Hippocampal formation (tissue), 2 donors: ENCODE measurements at places on chromosomes 5 and 9.

- DNase-seq, result peak; percentile 17
These were observed at the start of gene GPR150 for GRCh38 chr5:95620030-95620869. TSS of gene GPR150 (plus strand) at chr5:95620087. CDS start at chr5:95620276, 189 bp downstream.

DNA sequence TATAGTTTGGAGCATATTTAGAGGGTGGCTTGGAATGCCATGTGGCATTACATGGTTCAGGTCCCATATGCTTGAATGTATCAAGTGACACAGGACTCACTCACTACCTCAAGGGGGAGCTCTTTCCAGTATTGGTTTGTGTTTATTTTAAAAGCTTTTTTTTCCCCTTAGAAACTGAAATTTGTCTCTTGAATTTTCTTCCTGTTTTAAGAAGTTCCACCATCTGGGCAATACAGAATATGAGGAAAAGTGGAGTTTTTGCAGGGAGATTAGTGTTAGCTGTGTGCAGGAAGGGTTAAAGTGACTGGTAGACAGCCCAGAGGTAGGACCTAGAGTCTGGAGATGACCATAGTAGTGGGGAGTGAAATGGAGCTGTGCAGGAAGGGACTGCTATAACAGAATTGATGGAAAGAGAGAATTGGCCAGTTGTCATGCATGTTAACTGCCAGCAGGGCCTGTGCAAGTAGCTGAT is 36.6 kb downstream of the CTNNA1 start:
- peak; percentile 18 for DNase-seq

DNA sequence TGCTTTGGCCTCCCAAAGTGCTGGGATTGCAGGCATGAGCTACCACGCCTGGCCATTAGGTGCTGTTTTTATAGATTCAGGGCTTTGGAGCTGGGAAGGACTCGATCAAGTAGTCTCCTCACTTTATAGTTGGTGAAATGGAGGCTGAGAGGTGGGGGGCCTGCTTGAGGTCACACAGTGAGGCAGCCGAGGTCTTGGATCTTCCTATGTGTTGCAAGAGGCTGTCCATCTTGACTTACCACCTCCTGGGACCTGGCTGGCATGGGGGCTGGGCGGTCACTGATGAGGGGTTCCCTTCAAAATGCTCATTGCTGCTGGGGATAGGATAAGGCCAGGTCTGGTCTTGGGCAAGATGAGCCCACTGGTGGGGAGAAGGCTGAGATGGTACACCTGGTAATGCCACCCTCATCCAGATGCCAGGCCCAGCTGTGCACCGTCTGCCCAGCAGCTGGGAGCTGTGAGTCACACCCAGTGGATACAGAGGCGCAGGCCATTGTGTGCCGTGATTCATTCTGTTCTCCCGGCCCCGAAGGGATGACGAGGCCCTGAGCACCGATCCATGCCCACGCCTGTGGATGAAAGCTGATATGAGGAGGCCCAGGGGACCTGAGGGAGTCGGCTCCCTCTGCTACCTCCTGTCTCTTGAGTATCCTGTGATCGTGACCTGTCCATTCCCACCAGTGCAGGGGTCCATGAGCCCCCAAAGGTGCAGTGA is 10.5 kb upstream of the NDST1 start:
- DNase-seq, result peak; percentile 58

DNA sequence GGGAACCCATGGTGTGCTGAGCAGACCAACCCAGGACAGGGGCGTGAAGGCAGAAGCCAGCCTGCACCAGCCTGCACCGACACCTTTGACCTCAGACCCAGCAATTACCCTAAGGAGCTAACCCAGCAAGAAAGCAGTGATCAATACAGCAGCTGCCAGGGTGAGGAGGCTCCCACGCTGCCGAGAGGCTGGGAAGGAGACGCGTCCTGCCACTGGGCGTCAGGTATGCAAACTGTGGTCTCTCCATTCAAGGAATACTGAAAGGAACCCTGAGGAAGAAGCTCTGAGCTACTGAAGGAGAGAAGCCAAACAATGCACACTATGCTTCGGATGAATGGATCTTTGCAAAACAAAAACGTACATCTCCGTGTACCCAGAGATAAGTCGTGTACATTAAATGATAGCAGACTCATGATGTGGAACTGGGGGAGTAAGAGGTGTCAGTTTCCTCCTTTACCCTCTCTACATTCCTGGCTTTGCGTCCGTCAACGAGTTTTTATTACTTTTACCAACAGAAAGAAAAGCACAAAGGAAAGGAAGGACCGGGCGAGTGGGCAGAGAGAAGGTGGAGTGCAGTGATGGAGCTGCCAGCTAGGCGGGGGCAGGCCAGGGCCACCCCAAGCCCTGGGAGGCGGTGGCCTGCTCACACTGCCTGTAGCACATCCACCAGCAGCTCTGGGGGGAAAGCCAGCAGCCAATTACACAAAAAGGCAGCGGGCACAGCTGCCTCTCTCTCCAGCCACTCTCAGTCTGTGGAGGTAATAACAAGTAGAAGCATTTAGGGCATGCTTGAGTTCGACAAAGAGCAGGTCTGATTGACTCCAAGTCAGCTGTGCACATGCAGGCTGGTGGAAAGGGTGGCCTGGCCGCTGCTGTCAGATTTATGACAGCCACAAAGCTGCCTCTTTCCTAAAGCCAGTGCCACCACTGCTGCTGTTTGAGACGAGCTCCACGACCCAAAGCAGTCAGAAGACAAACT is 29.3 kb downstream of the RASGEF1C start:
- DNase-seq, result no peak

- DNase-seq, result no peak
These were observed 157.9 kb upstream of the NTRK2 start for GRCh38 chr9:84511651-84512050.

- no peak for DNase-seq
These were observed 68.8 kb downstream of the NPR3 start for GRCh38 chr5:32779754-32780415.

- DNase-seq, result peak; percentile 94
These were observed 71.8 kb upstream of the CD180 start for GRCh38 chr5:67268231-67269021.

DNA sequence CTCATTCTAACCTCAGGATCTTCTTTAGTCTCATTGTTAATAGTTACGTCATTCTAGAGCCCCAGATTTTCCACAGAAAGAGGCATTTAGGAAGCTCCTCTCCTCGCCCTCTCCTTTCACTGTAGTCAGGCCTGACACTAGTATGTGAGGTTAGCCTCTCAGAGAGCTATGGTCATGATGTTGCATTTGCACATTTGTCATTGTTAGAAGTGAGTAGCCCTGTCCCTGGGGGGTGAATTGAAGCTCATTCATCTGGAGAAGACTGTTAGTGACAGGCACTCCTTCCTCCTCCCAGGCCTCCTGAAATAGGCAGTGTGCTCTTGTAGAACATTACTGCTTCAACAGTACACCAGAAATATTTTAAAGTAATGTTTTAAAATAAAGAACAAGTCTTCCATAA is 26.6 kb upstream of the LRRTM2 start:
- no peak for DNase-seq

GRCh38 chr9:107566611-107567061 is 77.1 kb upstream of the KLF4 start:
- no peak for DNase-seq

DNA sequence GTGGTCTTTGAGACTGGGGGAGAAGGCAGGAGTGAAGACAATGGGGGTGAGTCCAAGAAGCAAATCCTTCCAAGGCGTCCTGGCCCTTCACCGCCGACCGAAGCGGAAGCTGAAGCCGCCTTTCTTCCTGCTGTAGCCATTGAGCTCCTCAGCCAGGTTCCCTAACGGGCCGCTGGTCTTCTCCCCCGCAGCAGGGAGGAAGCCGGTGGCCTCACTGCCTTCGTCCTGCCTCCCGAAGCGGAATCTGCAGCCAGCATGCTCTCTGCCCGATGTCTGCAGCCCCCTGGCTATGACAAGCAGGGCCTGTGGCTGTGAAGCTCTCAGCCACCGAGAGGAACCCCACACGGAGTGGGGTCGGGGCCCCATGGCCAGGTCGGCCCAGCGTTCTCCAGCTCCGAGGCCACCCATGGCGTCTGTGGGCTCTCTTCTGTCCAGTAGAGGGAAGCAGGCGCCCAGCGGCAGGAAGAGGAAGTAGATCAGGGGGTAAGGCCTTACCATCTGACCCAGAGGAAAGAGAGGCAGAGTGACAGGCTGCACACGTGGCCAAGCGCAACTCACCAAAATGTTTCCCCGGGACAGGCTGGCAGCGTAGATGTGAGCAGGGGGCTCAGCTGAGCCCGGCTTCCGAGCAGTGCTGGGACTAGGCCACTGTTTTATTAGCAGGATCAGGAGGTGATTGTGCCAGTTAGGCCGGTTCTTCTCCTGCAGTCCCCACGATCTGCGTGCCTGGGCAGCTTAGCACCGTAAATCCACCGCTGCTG is 3.1 kb downstream of the QRFP start:
- no peak for DNase-seq

- no peak for DNase-seq
These were observed 176.5 kb upstream of the MAP3K1 start for GRCh38 chr5:56638768-56639238.
